Sciatic nerve (tissue), 2 donors: ENCODE measurements at places on chromosomes 3 and 15.

DNA sequence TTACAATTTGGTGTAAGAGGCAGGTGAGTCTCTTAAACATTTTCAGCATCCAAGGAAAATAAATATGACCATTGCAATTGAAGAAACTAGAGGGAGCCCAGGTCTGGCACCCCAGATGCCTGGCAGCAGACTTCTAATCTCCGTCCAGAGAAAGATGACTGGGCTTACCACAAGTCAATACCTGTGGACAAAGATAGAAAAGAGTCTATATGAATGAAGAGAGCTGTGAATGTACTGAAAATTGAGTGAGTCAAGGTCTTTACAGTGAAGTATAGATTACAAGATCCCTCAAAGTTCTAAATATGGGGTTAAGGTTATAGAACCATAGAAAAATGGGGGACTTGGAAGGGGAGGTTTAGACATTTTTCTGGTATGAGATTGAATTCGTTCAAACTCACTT is 827.4 kb upstream of the NR2F2 start:
- no peak for DNase-seq

DNA sequence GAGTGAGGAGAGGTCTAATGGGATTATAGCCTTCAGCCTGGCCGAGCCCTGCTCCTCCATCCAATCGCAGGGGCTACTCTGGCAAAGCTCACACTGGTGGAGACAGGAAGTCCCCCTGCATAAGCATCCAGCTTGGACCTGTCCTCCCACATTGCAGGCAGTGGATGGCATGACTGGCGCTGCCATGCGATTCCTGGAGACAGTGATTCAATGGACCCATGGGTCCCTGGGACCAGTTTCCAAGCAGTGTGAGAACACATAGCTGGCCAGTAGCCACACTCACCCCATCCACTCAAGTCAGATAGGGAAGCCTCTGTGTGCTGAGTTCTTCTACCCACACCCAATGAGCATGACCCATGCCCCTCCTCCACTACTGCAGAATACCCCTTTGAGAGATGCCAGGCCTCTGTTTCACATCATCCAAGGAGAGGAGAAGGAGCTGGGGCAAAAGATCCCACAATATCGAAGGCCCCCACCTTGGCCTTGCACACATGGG is 18.1 kb upstream of the POC1A start:
- no peak for DNase-seq

GRCh38 chr3:354432-354831 is 157.9 kb downstream of the CHL1 start:
- DNase-seq, result no peak

- DNase-seq, result no peak
Measured at GRCh38 chr15:47715856-47716445, 1.4 kb upstream of the SEMA6D start.

GRCh38 chr3:41417574-41417973 is 218.3 kb downstream of the CTNNB1 start:
- no peak for DNase-seq
